ENCODE measurements at places on chromosomes 5 and 9.

GRCh38 chr5:179321206-179321987 is 23.9 kb downstream of the ADAMTS2 start:
- no peak for DNase-seq

GRCh38 chr9:33186457-33187168 is 19.5 kb upstream of the B4GALT1 start:
- no peak for DNase-seq

GRCh38 chr5:136781464-136781863 is 416.1 kb upstream of the TRPC7 start:
- DNase-seq = no peak

- no peak for DNase-seq
These were observed 12.9 kb downstream of the NIPSNAP3B start for GRCh38 chr9:104776797-104777196.

- no peak for DNase-seq
These were observed 6.3 kb downstream of the SLC12A7 start for GRCh38 chr5:1105350-1106265.

- no peak for DNase-seq
These were observed 232.9 kb upstream of the MVB12B start for GRCh38 chr9:126093771-126094170.

DNA sequence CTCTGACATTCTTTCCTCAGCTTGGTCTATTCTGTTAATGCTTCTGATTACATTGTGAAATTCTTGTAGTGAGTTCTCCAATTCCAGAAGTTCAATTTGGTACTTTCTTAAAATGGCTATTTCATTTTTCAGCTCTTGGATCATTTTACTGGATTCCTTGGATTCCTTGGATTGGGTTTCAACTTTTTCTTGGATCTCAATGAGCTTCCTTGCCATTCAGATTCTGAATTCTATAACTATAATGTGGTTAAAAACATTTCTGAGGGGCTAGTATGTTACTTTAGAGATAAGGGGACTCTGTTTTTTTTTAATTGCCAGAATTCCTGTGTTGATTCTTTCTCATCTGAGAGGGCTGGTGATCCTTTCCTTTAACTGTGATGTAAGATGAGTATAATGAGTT is 136.4 kb downstream of the MCTP1 start:
- no peak for DNase-seq

GRCh38 chr9:11356067-11356466 is 743.3 kb upstream of the PTPRD start:
- no peak for DNase-seq

- DNase-seq = no peak
These were observed 311.3 kb downstream of the SPATA31D1 start for GRCh38 chr9:82299870-82300269.

DNA sequence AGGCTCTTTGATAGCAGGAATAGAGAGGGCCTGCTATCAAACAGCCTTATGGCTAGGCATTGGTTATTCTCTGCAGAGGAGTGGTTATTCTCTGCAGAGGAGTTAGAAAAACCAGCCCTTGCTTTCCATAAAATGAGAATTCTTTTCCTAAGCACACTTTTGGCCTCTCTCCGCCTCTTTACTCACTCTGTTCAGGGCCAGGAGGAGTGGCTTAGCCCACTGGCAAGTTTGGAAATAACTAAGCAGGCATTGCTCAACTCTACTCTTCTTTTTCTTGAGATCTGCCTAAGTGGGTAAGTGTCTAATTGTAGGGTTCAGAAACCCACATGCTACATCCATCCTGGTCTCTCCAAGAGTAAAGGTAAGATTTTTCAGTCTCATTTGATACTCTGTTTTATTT is 341.7 kb downstream of the KIAA0825 start:
- no peak for DNase-seq

DNA sequence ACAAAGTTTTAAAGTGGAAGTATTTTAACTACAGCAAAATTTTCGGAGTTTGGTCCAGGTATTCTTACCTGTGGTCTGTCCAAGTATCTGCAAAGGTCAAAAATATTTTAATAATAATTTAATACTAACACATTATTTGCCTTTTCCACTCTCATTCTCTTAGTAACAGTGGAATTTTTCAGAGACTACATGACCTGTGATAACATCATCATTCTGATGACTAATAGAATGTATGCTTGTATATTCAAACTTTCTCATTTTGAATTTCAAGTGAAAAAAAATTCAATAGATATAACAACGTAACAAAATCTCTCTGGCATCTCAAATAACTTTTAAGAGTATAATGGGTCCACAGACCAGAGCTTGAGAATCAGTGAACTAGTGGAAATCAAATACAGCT is 78.3 kb downstream of the FBXL17 start:
- no peak for DNase-seq

DNA sequence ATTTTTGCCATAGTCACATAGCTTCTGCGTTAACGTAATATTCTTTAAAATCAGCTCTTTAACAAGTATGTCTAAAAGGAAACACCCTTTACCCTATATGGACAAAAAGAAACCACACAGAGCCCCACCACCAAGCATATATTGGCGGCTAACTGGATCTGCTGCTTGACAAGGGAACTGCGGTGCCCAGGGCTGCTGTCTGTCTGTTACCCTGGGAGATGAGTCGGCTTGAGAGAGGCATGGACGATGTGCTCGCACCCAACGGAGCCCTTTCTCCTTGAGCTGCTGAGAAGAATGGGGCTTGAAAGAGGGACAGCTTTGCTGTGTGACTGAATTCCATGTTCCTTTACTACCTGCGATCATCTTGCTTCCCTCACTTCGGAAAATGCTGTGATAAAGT is 158.6 kb upstream of the SHB start:
- no peak for DNase-seq

- no peak for DNase-seq
These were observed 234.4 kb upstream of the GRAMD2B start for GRCh38 chr5:126188804-126189203.

DNA sequence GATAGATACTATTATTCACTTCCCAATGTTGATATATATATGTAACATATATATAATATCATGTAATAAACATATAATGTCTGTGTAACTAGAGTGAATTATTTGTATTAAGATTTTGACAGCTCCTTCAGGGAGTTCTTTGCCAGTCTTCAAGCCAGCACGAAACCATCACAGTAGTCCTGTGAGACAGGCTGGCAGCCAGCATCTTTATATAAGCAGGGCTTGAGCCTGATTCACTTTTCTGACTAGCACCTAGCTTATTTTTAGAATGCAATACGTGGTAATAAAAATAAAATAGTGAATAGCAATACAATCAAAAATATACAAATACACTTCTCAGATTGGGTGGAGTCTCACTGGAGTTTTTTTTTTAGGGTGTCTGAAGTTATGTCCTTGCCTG is 20.7 kb upstream of the GDA start:
- no peak for DNase-seq

GRCh38 chr5:138503487-138504270 is 38.4 kb downstream of the EGR1 start:
- DNase-seq = no peak

DNA sequence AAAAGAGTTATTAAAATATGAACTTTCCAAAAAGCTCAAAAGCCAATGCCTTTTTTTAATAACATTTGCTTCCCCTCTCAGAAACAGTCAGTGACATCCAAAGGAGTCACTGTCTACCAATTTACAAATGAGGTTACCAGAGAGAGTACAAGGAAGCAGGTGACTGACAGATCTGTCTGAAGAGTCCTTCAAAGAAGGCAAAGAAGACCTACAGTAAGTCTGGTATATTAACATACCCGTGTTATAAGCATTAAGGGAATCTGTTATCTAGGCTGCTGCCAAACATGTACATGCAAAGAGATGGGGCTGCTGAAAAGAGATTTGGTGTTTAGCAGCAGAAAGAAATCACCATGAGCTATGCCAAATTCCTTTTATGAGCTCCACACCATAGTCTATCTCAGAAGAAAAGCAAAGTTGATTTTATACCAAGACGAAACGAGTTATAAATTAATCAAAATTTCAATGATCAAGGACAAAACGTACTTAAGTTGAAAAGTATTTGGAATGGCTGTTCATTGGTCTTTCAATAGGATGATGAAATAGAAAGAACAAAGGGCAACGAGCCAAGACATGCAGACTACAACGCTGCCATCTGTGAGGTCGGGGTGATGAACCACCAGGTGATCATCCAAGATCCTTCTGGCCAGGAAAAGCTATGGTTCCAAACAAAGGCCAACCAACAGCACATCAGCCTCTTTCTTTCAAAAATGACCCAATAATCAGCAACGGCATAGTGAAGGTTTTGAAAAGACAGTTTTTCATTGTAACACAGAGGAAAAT is 8.1 kb downstream of the PRELID2 start:
- DNase-seq = no peak

- no peak for DNase-seq
These were observed 163.4 kb downstream of the GAS1 start for GRCh38 chr9:86783884-86784283.

DNA sequence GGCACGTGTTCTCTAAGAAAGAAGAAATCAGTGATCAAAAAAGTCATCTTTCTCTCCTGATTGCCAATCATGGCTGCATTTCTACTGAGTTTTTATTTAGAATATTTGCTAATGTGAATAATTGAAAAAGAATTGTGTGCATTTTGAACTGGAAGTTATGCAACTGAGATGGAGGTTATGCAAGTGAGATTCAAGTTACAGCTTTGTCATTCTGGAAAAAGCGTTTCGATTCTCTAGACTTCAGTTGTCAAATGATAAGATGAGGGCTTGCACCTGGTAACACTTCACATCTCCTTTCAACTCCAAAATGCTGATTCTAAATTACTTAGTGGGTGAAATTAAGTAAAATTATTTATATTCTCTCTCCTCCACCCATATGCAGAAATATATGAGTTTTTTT is 36.4 kb downstream of the C6 start:
- no peak for DNase-seq

- no peak for DNase-seq
These were observed 134.3 kb downstream of the MACROH2A1 start for GRCh38 chr5:135264451-135265440.

Measured in NCI-H2081 treated with DMSO at 0.1 percent for 48 hours (cell line).